Stimulated activated CD4-positive, alpha-beta T cell treated with anti-CD3 and anti-CD28 coated beads, Interleukin-15, amount 100 ng/mL, for 24 hours (primary cell): ENCODE measurements at places on chromosomes 1 and 21.

DNA sequence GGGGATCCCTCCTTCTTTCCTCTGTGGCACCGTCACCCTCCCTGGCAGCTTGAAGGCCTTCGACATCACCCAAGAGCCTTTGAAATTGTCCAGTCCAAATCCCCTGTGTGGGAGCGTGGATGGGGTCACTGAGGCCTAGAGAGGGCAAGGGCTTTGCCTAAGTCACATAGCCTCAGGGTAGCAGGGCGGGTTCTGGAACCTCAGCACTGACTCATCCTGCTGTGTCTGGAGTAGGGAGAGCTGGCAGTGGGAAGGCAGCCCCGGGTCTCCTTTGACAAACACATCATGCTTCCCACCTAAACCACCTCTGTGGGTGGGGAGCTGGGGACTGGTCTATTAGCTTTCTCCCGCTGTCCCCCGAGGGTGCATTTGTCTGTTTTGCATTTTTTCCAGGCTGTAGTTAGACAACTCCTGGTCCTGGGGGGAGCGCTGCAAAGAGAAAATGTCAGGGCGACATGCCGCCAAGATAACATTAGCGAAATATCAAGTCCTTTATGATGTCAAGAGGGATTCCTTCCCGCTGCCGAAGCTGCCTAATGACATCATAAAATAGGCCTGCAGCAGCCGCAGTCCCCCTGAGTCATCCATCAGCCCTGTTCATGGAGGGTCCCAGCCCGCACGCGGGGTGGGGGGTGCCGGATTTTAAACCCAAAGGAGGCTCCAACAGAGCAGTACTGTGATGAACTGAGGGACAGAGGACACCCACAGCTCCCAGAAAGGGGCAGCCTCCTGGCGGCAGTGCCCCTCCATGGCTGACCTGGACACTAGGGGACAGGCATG is 77.0 kb upstream of the POU3F1 start:
- no peak for DNase-seq

DNA sequence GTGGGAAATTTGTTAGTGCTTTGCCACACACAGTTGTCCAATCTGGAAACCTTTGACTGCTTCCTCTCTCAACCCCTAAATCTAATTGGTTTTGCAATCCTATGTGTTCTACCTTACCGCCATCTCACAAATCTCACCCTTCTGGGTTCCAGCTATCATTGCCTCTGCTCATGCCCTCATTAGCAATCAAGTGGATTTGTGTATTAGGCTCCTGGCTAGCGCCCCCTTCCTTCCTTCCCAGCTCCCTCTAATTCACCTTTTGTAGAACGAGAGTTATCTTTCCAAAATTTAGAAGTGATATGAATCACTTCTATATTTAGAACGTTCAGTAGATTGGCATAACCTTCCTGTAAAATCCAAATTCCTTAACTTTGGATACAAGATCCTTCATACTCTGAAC is 18.6 kb downstream of the FMO1 start:
- no peak for DNase-seq

DNA sequence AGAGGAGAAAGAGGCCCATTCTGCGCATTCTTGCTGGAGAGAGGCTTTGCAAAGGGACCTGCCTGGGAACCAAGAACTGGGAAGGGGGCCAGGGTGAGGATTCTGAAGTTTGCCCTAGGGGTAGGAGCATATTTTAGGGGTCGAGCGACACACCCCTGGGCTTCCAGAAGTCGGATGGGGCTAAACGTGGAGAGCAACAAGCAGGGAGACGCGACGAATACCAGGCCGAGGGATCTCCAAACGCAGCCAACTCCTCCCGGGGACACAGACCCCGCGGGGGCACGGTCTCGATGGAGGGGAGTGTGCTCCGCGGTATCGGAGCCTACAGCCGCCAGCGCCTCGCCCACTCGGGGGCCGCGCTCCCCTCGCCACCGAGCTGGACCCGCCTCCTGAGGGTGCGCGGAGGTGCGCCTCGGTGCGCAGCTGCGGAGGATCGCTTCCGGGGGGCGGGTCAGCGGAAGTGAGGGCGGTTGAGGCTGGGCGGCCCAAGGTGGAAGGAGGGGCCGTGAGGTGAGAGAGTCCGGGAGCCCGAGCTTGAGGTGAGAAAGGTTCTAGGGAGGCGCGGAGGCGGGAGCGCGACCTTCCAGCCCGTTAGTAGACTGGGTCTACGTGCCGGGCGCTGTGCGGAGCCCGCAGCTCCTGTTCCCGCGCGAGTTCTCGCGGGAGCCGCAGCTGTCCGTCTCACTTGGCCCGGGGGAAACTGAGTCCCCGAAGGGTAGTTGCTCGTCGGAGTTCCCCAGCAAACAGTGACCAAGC is at the start of gene MTFR1L:
Gene MTFR1L (plus strand): TSS at position 464 of the 756 bp plus-strand sequence. CDS start 3,151 bp downstream, outside the sequence.
- DNase-seq, result peak; percentile 97

DNA sequence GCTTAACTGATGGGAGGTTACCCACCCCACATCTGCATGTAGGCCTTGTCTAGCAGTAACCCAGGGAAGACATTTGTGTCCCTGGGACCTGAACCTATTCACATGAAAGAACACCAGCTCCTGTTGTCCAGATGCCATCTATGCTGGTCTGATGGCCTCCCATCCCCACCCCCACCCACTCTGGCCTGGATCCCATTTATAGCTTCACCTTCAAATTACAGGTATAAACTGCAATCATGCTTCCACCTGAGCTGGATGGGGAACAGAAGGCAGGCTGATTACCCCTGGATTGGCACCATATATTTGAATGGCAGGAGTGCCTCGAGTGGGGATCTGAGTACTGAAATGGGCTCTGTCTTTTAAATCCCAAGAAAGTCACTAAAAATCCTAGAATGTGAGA is 312.7 kb upstream of the USP24 start:
- DNase-seq, result no peak

- DNase-seq, result no peak
Measured at GRCh38 chr1:181113059-181113641, 24.6 kb downstream of the IER5 start.

DNA sequence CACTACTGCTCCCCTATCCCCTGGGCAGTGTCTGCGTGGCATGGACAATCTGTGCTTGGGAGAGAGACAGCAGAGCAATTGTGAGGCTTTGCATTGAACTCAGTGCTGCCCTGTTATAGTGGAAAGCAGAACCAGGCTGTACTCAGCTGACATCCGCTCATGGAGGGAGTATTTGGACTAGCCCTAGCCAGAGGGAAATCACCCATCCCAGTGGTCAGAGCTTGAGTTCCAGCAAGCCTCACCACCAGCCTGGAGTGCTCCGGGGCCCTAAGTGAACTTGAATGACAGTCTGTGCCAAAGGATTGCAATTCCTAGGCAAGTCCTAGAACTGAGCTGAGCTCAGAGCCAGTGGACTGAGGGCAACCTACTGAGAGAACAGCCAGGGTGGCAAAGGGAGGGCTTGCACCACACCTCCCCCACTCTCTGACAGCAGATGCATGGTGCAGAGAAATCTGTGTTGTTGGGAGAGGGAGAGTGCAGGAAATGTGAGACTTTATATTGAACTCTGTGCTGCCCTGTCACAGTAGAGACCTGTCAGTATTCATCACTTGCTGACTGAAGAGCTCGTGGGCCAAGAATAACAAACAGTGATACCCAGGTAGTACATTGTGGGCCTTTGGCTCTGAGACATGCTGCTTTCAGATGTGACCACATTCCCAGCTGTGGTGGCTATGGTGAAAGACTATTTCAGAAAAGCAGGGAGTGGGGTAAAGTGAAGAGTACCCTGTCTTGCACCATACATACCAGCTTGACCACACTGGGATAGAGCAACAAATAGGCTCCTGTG is 107.7 kb upstream of the SLC5A9 start:
- no peak for DNase-seq

- DNase-seq, result no peak
Measured at GRCh38 chr1:32884032-32884372, 2.3 kb upstream of the HPCA start.

- DNase-seq, result peak; percentile 42
Measured at GRCh38 chr1:67338642-67339041, 31.0 kb downstream of the IL12RB2 start.

DNA sequence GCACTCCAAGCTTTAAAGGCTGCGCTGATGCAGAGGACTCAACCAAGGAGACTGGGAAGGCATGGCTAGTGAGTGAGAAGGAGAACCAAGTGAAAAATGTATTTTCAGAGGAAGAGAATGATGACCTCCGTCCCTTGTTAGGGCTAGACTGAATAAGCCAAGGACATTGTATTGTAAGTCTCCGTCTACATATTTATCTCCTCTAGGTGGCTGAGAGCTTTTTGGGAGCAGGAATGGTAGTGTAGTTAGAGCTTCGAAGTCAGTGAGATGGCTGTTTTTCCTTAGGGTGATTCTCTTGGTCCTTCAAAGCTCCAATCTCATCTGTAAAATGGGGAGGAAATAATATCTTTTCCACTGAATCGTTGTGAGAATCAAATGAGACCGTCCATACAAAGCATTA is 37.6 kb downstream of the ZBTB40 start:
- no peak for DNase-seq

DNA sequence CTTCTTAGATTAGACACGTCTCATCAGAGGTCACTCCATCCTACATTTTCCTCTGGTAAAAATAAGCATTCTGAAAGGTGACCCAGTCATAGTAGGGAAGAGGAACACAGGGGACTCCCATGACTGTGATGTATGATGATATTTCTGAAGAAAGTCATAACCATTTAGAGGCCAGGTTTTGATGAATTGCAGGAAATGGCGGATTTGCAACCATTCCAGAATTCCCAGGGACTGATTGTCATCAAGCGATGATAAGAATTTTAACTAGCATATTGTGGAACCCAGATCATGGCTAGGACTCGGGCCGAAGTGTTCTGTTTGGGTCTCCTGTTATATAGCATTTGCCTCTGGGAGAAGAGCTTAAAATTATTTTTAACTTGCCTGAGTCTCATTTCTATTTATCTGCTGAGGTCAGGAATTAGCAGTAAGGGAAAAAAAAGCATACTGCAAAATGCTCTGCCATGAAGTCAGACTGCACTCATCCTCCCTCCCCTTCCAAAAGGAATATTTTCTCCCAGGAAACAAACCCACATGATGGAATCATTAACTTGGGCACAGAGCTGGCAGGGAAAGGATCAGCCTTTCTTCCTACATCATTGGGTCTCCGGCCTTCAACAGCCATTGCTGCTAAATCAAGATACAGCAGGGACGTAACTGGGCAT is 286.7 kb downstream of the HLX start:
- DNase-seq, result no peak

GRCh38 chr21:32144851-32145250 is 134.0 kb downstream of the MIS18A start:
- DNase-seq, result no peak

GRCh38 chr21:46217511-46218196 is 10.9 kb downstream of the LSS start:
- no peak for DNase-seq

DNA sequence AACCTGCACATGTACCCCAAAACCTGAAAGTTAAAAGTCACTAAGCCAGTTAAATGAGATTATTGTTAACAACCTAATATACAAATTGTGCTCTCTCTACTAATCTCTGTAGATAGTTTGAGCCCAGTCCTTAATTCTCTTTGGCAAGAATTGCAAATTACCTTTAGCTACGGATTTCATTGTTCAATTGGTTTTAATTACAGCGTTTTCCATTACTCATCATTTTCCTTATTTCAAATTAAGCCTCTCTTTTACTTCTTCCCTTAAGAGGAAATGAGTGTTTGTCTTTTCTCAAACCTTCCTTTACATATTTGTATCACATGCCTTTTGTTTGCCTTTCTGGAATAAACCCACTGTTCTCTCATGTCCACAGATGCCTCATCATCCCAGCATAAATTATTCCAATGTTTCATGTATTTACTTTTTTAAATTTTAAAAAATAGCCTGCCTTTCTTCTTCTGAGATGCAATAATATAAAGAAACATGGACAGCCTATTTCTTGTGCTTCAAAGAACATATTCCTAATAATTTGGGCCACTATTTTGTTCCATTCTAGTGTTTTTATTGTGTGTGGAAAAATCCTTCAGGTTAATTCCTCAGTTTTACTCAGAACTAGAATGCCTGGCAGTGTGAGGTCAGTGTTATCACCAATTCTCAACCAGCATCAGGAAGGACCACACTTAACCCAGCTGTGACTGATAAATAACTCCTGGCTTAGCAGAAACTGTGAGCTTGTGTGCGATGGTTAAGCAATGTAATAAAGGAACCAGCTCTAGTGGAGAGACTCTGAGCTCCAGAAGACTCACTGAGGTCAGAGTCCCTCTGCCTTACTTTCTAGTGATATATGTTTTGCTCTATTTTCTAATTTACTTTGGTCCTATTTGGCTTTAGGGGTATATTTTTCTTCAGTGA is 600.5 kb downstream of the LTN1 start:
- DNase-seq, result no peak

GRCh38 chr1:54347955-54348699 is 58.1 kb downstream of the SSBP3 start:
- DNase-seq, result no peak

DNA sequence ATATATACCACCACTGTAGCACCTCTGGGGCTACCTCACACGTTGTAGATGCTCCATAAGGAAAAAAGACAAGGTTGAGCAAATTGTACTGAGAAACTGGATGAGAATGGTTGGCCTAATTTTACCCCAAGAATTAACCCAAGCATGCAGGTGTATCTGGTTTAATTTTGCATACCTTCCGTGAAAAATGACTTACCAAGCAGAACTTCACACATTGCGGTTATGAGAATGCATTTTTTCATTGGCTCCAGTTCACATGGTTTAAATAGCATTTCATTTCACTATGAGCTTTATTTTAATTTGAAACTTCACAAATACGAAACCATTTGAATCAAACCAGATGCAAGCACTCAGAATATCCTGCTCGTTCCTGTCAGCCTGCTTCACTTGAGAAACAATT is 512.2 kb downstream of the LTN1 start:
- no peak for DNase-seq

- DNase-seq, result no peak
Measured at GRCh38 chr1:77007675-77008074, 140.4 kb downstream of the ST6GALNAC5 start.

- DNase-seq, result no peak
Measured at GRCh38 chr1:244826712-244827111, 8.7 kb upstream of the COX20 start.

GRCh38 chr1:60981357-60981756 is 101.0 kb upstream of the NFIA start:
- no peak for DNase-seq

DNA sequence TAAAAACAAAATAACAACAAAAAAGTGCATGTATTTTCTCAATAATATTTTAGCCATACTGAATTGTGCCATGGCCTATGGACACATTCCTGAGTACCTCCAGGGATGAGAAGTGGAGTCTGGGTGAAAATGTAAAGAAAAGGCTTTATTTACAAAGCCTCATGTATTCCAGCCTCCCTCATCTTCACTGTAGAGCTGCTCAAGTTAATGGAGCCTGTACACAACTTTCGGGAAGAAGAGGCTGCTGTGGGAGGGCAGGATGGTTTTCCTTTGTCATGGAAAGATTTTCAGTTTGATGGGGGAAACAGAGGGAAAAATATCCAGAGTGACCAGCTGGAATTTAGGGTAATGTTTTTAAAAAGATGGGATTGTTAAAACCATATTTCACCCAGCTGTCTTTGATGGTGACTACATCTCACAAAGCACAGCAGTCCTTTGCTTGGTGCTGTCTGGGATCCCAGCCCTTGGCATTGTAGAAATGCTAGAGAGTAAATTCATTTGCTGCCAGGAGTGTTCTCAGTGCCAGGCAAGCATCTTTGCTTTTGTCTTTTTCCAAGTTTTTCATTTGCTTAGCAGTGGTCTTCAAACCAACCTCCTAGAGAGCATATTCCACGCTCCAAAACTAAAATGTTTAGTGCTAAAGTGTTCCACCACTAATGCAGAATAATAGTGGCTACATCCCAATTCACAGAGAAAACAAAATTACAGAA is 54.9 kb downstream of the DPT start:
- no peak for DNase-seq
